Fibroblast of pulmonary artery (primary cell): ENCODE measurements at places on chromosomes 6 and 20.

- no peak for DNase-seq
Measured at GRCh38 chr20:63452821-63453523, 19.5 kb downstream of the KCNQ2 start.

GRCh38 chr6:30884521-30885480 is 482 bp downstream of the DDR1 start:
- peak; percentile 49 for DNase-seq

GRCh38 chr6:105981002-105981887 is 104.9 kb upstream of the PRDM1 start:
- no peak for DNase-seq

DNA sequence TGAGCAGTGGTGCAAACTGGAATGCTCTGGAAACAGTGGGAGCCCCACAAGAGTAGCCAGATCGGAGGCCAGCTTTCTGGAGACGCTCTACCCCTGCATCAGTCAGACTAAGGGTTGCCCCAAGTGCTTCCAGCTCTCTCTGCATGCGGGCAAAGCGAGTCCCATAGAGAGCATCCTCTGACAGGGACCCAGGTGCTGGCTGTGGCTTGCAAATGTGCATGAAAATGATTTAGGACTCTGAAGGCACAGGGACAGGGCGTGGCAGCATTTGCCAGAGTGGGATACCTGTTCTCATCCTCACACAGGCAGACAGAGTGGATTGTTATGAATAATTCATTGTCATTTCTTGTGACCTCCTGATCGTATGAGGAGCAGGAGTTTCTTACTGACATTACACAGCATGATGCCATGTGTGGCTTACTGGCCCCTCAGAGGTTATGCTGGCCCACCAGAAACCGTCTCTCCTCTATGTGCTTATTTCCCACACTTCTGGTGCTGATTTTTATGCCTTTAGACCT is 10.3 kb downstream of the RIN2 start:
- DNase-seq, result no peak

- no peak for DNase-seq
Measured at GRCh38 chr6:12071064-12071615, 59.0 kb downstream of the HIVEP1 start.

DNA sequence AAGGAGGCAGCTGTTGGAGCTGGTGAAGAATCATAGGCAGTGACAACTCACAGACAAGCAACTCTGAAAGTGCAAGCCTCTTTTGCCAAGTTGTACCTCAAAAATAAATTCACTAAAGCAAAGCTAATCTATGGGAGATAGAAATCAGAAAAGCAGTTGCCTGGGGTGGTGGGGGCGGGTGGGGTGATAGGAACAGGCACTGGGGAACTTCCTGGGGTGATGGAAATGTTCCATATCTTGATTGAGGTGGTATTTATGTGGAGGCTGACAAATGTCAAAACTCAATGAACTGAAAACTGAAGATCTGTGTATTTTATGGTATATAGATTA is 52.4 kb downstream of the ATP9A start:
- no peak for DNase-seq

- DNase-seq, result peak; percentile 83
Measured at GRCh38 chr6:112016320-112016719, 37.6 kb upstream of the CCN6 start.

GRCh38 chr20:51687108-51687507 is 81.1 kb downstream of the ATP9A start:
- DNase-seq, result peak; percentile 45

GRCh38 chr6:139877828-139878405 is 503.5 kb upstream of the CITED2 start:
- no peak for DNase-seq

DNA sequence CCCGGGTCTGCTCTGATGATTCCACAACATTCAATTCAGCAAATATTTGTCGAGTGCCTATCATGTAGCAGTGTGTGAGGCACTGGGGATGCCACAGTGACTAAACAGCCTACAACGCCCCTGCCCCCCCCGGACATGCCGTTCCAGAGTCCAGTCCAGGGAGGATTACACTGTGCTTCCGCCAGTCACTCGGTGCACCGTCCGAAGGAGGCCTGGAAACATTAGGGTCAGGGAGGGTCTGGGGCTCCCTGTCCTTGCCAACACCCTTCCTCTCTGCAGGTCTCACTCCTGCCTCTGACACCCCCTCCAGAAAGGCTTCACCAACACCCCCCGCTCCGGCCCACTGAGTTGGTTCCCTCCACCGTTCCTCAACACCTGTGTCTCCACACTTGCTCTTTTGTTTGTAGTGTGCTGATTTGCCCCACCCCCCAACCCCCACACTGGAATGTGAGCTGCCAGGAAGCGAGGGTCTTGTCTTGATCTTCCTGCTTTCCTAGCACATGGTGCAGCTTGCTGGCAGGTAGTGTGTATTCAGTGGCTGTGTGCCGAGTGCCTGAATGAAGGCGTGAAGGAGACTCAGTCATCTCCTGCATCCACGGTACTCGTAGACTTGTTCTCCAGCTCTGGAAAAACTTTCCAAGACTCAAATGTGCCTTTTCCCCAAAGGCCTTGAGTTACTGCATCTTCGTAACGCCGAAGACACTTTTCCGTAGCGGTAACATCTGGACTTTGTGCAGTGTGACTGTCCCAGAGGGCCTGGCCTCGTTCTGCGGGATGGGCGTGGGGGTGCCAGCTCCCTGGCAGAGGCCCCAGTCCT is 150.4 kb downstream of the ZDHHC14 start:
- no peak for DNase-seq

DNA sequence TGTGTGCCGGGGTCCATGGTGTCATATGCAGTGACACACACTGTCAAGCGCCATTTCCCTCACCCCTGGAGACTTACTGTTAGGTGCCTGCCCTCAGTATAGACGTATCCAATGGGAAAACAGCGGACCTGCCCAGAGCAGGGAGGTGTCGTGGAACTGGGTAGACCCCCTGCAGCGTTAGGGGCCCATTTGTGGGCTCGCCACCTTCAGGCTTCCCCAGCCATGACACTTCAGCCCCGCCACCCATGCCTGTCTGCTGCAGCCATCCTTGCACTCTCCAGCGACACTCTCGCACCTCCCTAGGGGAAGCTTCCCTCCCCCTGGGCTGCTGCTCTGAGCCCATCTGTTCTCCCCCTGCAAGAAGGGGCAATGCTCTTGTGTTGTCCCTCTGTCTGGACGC is 43.2 kb downstream of the STK35 start:
- DNase-seq, result no peak

GRCh38 chr6:84361372-84362192 is 134.1 kb upstream of the CEP162 start:
- peak; percentile 8 for DNase-seq

DNA sequence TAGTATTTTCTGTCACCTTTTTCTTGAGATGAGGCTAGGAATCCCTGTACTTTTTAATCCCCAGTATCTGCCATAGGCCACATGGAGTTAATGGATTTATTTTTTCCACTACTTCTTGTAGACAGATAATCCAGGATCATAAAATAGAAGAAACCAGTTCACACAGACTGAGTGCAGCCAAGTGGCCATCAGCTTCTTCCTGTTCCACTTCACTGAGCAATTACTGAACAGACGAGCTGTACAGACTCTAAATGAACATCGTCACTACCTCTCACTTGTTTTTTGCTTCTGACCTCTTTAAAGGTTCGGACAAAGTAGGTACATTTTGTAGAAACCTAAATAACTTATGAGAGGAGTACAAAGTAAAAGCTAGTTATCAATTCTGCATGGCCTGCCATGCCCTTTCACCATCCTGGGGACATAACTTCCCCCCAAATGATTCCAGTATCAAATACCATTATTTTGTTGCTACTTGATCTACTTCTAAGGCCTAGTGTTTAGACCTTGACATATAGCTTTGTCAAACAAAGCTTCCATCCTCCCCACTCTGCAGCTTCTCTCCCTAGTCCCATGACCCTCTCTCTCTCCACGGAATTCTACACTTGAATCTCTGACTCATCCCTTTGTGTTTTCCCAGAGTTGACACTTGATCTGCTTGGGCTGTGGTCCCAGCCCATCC is 34.4 kb upstream of the ARHGAP18 start:
- DNase-seq, result peak; percentile 86

DNA sequence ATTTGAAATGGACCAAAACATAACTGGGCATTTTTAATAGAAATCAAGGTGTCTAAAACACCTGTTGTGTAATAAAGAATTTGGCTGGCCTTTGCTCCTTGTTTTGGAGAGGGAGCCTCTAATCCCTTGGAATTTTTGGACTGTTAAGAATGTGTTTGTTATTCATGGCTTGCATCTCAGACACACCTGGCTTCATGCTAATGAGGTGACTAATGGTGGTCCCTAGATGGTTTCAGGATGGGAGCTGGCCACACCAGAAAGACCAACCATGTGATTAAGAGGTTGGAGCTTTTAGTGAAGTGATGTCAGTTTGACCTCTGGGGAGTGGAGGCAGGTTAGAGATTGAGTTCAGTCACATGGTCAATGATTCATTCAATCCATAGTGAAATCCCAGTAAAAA is 328.4 kb downstream of the DHX35 start:
- no peak for DNase-seq

GRCh38 chr6:138817799-138818198 is 21.9 kb downstream of the ECT2L start:
- DNase-seq, result peak; percentile 66

GRCh38 chr6:18011287-18011686 is 23.9 kb upstream of the KIF13A start:
- DNase-seq, result no peak

GRCh38 chr6:48961781-48962415 is 501.2 kb downstream of the MMUT start:
- no peak for DNase-seq

DNA sequence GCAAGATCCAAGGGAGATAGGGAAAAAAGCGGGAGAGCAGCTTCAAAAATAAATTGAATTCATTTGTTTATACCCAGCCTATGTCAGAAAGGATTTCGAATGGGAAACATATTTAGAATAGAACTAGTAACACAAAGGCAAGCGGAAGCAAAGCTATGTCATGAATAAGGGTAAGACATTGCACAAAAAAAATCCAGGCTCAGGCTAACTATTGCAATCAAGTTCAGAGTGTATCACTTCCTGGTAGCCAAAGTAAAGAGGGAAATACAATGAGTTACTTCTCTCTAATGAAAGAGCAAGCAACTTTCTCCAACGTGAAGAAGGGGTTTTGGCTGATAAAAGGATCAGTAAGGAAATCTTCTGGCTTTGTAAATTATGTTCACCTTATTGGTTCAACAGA is 212.8 kb downstream of the ZMYND8 start:
- no peak for DNase-seq

GRCh38 chr20:31699801-31700728 is 22.6 kb downstream of the BCL2L1 start:
- DNase-seq, result no peak

DNA sequence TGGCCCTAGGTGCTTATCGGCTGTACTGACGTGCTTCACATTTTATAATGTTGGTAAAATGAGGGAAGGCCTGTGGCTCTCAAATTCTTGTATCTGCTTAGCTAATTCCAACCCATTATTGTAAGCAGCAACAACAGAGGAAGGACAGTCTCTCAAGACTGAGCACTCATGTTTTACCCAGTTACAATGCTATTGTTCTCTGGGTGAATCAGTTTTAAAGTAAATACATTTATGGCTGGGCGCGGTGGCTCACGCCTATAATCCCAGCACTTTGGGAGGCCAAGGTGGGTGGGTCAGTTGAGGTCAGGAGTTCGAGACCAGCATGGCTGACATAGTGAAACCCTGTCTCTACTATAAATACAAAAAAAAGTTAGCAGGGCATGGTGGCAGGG is 194.6 kb downstream of the PRKN start:
- DNase-seq, result no peak

GRCh38 chr6:14616656-14617055 is 499.1 kb downstream of the CD83 start:
- no peak for DNase-seq

- no peak for DNase-seq
Measured at GRCh38 chr6:160357088-160357487, 8.9 kb downstream of the SLC22A3 start.

DNA sequence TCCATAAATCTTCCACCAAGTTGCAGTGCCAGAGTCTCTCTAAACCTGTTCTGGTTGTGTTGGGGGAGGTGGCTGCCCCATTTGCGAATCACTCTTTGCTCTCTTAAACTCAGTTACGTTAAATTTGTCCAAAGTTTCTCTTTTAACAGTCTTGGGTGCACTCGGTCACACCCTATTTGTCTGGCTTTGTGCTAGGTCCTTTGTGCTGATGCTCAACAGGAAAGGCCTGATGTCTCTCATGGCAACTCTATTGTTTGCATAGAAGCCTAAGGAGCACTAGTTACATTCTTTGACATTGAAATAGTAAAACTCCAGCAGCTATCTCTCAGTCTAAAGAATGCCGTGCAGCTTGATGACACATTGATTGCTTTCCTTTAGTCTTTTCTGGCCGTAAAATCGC is 105.1 kb downstream of the TRMT11 start:
- DNase-seq, result no peak

DNA sequence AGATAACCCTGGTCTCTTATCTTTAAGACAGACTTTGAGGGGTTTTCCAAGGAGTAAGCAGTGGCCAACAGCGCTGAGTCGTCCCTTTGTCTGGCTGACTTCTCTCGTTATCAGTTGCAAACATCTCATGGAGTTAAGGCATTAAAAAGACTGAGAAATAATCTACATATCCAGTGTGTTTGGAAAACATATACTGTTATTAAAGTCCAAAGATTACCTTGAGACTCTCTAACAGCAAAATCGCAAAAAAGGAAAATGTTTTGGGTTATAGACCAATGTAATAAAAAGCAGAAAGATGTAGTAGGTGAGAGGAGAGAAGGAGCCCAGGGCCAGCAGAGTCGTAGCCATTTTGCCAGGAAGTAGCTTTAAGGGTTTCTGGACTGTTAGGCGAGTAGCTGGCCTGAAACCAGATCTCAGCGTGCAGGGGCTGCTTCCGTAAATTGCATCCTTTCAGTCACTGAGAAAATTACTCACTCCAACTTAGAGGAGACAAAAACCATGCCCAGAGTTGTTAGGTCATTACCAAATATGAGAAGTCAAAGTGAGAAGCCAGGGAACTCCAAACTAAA is 24.6 kb downstream of the MYLK4 start:
- peak; percentile 87 for DNase-seq

GRCh38 chr6:126268092-126268491 is 71.8 kb upstream of the CENPW start:
- no peak for DNase-seq

DNA sequence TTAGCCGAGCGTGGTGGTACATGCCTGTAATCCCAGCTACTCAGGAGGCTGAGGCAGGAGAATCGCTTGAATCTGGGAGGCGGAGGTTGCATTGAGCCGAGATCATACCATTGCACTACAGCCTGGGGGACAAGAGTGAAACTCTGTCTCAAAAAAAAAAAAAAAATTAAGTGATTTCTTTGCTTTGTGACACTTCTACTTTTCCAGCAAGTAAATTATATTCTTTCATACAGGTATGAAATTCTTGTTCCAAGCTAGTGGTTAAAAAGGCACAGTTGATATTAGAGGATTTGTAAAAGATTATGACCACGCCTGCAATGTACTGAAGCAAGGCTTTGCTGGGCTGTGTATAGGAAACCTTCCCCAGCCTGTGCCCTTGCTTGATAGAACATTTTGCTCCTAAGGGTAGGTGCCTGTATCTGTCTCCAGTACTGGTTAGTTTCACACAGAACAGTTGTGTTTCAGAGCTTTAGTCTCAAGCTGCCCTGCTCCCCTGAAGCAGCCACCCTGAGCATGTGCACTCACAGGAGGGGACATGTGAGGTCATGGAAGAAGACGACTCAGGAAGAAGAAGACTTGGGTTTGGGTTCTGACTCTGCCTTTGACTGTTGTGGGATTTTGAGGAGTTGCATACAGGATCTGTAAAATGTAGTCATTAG is 10.2 kb downstream of the PTPN1 start:
- DNase-seq, result no peak

GRCh38 chr6:41878246-41878645 is 16.9 kb downstream of the USP49 start:
- peak; percentile 56 for DNase-seq
